ENCODE measurements at places on chromosomes 11 and 22.
A peak's percentile ranks its signal among the peaks of the same experiment; 100 is the strongest.

DNA sequence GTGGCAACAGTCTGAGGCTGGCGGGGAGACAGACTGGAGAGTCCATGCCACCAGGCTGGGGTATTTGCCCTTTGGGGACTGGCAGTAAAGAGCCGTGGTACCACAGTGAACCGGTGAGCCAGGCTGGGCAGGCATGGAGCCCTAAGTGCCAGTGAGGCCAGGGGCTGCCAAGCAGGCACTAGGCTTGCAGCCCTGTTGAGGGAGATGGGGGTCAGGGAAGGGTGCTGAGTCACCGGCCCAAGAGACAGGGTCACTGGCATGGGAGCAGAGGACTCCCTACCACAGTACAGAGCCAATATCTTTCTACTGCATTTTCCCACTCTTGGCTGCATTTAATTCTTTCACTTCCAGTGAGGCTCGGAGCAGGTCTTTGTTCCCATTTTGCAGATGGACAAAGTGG lies 30.7 kb upstream of the TEF start:
- no peak for DNase-seq

GRCh38 chr11:69488543-69488940 lies 7.1 kb downstream of the LINC01488 start:
- no peak for DNase-seq

DNA sequence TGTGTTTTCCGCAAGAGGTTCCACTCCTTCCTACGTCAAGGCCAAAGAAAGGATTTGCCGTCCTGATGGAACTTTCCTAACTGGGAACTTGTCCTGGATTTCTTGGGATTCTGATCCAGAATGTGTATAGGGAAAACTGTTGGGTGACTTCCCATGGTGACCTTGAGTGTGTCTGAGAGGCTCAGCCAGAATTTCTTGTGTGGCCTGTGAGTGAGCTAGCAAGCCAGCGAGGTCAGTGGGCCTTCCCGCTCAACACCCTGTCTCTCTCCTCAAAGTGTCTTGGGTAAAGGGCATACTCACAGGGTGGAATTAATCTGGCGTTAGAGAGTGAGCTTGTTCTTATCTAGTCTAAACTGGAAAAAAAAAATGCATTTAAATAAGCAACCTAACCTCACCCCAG lies 20.4 kb downstream of the ZNRF3 start:
- DNase-seq: no peak

- no peak for DNase-seq
Measured at GRCh38 chr22:46801826-46802607, 39.6 kb downstream of the TBC1D22A start.

DNA sequence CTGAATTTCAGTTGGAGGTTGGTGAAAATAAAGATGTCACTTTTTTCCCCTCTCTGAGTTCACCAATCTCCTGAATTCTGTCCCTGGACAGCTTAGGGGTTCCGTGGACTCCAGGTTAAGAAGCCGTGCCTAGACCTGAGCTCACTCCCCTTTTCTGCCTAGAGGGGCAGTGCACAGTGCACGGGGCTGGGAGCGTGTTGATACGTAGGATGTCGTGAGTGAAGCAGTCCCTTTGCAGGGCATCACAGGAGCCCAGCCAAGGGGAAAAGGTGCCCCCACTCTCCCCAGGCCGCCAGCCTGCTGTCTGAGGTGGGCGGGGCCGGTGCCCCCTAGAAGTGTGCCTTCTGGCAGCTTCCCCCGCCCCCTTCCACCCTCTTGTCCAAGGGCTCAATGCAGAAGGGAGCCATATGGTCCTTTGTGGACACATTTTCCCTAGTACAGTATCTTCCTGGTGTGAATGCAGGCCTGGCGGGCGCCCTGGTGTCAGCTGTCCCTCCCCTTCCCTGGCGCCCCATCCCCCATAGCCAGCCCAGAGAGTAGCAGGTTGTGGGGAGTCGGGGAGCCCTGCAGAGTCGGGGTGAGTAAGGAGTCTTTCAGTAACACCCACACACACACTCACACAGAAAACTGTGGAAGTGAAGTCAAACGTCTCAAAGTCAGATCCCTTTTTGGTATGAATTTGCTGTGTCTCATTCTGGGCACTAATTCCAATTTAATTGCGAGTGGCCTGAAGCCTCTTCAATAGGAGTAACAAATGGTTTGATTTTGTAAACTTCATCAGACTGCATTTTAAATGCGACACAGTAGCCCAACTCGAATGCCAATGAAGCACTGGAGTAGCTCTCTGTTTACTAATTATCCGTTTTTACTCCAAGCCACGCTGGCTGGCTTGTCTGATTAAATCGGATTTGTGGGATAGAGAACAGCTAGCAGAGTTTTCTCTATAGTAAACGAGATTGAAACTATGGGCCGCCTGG lies 67.5 kb upstream of the NNMT start:
- no peak for DNase-seq

- DNase-seq: no peak
Measured at GRCh38 chr11:74339619-74340018, 28.2 kb upstream of the P4HA3 start.

- DNase-seq: no peak
Measured at GRCh38 chr11:64003807-64004589, 17.8 kb downstream of the OTUB1 start.

GRCh38 chr11:61004761-61005181 lies 33.3 kb downstream of the CD6 start:
- no peak for DNase-seq

GRCh38 chr11:125188021-125188420 lies 23.5 kb downstream of the PKNOX2 start:
- no peak for DNase-seq

DNA sequence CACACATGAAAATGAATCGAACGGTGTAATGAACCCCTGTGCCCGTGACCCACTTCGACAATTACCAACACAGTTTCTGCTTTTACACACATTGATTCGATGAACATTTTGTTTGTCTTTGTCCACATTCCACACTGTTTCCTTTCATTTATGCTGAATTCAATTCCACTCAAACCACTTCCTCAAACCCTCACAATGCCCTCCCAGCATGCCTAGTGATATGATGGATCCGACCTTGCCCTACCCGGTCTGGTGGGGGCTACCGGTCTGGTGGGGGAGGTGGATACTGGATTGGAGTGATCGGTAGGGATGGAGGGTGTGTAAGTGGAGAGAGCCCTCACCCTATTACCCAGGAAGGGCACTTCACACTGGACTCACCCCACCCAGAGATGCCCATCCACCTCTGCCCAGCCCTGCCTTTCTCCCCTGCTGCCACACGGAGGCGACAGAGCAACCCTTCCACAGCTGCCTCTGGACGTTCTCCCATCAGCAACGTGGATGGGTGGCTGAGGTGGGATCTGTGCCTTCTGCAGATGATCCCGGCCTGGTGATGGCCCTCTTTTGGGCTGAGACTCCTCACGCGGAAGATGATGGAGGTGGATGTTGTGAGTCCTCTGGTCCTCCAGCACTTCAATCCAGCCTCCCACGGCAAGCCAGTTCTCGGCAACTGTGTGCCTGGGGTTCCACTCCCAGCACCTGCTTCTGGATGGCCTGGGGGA lies 33.0 kb upstream of the P2RY2 start:
- no peak for DNase-seq

DNA sequence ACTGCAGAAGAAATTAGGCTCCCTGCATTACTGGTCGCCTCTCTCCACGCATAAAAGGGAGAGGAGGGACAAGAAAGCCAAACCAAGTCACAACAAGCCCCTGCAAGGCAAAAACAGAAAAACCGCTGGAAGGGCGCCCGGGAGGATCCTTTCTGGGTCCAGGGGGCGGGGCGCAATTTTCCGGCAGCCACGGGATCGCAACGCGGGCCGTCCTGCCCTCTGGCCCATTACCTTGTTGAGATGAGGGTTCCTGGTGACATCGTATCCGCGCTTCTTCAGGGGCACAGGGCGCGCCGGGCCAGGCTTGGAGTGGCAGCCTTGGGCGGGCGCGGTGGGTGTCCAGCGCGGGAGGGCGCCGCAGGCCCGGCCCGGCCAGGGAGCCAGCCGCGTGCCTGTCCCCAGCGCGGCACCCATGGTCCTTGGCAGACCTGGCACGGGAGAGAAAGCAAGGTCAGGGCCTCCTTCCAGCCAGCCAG lies 847 bp downstream of the ME3 start:
- no peak for DNase-seq

GRCh38 chr11:78796956-78797355 lies 222.3 kb upstream of the NARS2 start:
- no peak for DNase-seq

DNA sequence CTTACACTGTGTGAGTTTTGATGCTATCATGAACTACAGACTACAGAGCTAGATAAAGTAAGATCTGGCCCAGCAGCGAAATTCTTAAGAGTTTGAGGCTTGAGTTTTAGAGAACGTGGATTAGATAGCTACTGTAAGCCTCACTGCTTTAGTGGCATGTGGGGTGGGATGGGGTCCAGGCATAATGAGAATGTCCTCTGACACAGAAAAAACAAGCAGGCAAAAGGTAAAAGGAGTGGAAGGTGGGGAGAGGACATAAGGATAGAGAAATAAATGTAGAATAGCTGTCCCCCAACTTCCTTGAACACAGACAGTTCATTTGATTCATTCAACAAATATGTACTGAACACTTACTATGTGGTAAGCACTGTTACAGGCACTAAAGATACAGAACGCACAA lies 324.5 kb upstream of the PITPNB start:
- DNase-seq: no peak

- no peak for DNase-seq
Measured at GRCh38 chr11:121419836-121420235, 32.3 kb upstream of the SORL1 start.

- no peak for DNase-seq
Measured at GRCh38 chr11:78417888-78418583, 416 bp upstream of the GAB2 start.

DNA sequence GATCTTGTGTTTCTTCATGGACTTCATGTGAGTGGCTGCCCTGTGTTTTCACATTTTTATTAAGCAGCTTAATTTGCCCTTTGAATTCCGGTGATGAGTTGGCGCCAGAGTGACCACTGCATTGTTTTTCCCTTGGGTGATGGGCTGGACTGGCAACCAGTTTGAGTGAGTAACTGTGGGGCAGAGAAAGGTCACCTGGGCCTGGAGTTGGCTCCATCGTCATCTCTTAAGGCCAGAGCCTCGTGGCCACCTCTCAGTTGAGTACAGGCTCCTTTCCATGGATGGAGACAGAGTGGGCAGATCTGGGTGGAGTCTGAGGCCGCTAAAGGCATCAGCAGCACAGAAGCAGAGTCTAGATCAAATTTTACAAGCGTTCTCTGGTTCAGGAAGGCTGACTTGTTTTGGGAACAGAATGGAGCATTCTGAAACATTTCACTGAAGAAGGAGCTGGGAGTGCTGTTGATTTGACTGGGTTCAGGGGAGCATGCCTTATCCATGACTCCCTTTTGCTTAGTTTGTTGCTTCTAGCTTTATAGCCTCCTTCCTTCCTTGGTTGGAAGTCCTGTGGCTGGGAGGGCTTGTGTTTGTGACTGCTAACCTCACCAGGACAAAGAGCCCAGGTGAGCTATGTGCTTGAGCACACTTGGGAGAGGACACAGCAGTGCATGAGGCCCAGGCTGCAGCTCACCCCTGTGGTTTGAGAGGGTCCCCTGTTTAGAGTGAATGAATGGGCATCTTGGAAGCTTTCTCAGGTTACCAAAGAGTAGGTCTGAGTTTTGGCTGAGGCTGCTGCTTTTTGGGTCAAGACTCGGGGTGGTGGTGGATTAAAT lies 7.8 kb downstream of the BCR start:
- no peak for DNase-seq

GRCh38 chr11:116371146-116371545 lies 401.6 kb downstream of the BUD13 start:
- DNase-seq: no peak

DNA sequence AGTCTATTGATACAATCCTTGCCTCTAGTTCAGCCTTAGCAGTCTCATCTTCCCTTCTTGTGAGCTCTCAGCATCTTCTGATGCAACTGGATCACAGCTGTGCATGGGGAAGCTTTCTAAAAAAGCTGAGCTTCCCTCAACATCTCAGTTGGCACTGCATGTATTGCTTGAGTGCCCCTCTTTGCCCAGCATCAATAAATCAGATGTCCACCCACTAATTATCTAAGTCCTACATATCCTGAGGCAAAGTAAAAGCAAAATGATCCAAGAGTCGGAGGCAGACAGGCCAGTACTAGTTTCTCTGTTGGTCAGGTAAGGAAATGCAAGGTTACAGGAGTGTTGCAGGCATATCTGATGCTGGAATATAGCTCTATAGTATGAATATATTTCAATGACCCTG lies 334.5 kb upstream of the NCAM1 start:
- no peak for DNase-seq

DNA sequence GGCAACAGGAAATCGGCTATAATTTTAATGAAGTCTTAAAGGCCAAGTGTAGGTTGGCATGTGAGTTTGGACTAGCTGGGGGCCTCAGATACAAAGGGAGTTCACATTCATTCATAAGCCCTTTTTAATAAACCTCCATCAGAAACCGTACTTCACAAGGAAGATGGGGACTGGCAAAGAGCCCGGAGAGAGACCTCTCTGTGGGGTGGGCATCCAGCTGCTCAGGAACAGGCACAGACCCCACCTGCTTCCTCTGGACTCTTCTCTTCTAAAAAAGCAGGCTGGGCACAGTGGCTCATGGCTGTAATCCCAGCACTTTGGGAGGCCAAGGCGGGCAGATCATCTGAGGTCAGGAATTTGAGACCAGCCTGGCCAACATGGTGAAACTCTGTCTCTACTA lies 3.9 kb upstream of the ARFGAP3 start:
- no peak for DNase-seq

DNA sequence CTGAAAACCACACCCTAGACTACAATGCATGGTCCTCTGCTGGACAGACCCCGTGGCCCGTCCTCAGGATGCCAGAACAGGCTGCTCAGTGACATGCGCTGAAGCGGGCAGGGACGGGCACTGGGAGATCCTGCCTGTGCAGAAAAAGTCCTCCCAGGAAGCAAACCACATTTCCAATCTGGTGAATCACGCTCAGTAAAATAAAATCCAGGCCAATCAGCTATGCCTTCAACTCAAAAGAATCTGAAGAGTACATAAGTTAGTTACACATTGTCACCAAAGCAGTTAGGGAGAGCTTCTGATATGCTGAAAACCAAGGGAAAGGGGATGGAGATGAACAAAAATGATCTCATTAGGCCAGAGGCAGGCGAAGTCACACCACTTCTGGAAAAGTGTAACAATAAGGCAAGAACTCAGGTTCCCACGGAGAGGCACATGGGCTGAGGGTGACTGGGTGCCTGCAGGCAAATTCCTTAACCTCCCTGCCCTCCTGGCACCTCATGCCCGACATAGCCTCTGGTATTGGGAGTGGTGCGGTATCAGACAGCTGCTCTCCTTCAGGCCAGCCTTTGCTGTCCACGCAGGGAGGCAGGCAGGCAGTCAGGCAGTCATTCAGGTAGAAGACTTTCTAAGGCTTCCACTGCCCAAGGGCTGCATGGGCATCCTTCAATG lies 66.4 kb downstream of the APOL5 start:
- peak; percentile 48 for DNase-seq
